ENCODE measurements at places on chromosomes 1 and 21. TPM values are rescaled to one million over a fixed set of nuclear protein-coding genes. Genes with fewer than 3 reads are reported as not detected.

DNA sequence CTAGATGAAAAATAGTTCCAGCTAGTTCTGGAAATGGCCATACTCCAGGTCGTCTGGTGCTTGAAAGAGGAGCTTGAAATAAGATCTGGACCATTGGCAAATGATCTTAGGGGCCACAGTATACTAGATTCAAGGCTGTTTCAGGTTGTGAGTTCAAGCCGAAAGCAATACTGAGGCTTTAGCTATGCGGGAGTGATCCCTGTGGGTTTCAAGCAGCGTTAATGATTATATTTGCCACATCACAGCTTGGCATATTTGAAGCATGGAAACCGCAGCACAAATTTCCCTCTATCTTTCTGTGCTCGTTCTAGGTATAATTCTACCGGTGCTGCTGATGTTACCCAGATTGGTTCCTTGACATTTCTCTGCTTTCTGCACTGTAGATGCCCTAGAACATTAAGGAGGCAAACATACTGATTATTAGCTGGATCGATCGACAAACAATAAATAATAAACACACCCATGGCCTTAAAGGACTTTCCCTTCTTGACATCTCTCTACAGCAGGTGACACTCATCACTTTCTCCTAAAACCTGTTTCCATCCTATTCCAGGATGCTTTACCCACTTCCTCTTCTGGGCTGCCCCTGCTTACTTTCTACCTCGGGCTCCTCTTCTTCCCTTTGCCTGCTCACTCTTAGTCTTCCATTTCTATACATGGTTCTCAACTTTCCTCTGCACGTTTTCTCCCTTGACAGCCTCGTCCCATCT is 40.6 kb upstream of the LYST start:
- no peak for DNase-seq
- H3K27me3 ChIP-seq: no peaks in the 10 kb centered on the region
- H3K4me1 ChIP-seq: peaks cover 6% of the 10 kb centered on the region

GRCh38 chr1:81345110-81345509 is 455.6 kb upstream of the ADGRL2 start:
- no peaks in the 10 kb centered on the region for H3K36me3 ChIP-seq
- H3K4me1 ChIP-seq: no peaks in the 10 kb centered on the region
- H3K27ac ChIP-seq: no peak overlapping the region
- DNase-seq: no peak
- no peak overlapping the region for H3K4me3 ChIP-seq

DNA sequence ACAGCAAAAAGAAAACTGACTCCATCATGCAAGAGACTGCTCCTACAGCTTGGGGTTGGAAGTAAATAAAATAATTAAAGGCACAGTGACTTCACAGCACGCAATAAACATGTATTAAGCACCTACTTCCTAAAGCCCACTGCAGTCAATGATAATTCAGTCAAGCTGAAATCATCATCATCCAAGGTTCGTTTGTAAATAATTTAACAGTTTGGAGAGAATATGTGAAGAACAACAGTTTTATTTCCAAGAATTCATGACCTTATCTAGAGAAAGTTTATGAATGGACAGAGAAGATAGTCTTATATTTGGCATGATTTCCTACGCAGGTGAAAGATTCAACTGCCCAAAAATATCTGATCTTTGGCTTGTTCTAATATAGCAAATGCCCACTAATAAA is 86.8 kb downstream of the SMYD3 start:
- peaks cover 12% of the 10 kb centered on the region for H3K4me1 ChIP-seq
- no peak for DNase-seq
- H3K4me3 ChIP-seq: no peak overlapping the region

DNA sequence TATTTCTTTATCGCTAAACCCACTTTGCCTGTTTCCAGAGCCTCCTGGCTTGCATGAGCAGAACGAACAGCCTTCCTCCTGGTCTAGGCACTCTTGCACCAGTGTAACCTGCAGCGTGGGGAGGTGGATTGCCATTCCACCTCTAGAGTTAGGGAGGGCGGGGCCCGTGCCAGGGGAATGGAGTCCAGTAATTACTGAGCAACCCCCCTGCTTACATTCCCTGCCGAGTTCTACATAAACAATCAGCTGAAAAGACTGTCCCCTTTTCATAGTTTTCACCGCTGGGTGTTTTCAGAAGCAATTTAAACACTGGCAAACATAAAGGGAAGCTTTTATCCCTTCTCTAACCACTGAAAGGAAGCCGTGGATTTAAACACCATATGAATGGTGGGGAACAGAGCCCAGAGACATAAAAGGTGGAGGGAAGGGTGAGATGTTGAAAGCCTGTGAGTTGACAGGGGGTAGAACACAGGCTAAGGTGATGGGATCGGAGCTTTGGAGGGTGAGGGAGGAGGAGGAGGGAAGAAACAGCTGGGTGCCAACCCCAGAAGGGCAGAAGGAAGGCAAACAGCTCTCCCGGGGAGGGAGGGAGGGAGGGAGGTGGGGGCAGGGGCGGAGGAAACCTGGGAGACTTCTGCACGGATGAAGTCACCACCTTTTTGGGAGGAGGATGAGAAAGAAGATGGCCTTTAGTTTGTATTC is 68.0 kb upstream of the WDR26 start:
- no peak overlapping the region for H3K4me3 ChIP-seq
- no peaks in the 10 kb centered on the region for H3K36me3 ChIP-seq
- H3K27ac ChIP-seq: no peak overlapping the region
- DNase-seq: no peak

DNA sequence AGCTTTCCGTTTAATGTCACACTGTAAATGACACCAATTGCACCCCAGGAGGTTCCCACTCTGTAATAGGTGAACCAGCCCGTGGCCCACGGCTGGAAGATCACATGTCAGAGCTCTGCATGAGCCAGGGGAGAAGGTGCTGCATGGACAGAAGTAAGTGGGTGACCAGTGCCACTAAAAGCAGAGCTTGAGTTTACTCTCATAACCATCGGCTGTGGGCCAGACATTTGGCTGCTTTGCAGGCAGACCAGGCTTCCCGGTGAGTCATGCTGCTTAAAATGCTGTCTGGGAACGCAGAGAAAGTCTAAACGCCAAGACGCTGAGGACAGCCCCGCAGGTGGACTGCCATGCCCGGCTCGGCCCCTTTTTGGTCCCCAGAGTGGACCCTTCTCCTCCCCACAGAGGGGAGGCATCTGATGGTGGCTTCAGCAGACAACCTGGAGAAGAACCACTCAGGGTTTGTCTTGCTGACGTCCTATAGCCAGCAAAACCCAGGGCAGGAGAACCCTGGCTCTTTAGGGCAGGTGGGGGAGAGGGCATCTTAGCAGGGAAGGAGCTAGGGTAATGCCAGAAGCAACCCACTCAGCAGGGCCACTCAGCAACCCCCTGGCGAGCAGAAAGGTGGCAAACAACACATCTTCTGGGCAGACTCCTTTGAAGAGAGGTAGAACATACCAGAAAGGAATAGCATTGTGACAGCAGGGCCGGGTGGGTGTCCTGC is 7.3 kb downstream of the KIAA2013 start:
- no peak overlapping the region for H3K4me3 ChIP-seq
- H3K4me1 ChIP-seq: peaks cover 36% of the 10 kb centered on the region
- peak overlapping the region; percentile 36 for H3K27ac ChIP-seq
- peaks cover 7% of the 10 kb centered on the region for H3K36me3 ChIP-seq

SLC2A5 gene
- 19.0 TPM for polyA plus RNA-seq

PTPN7 gene
- 22.7 TPM for polyA plus RNA-seq

GNAT2 gene
- polyA plus RNA-seq: not detected

GRCh38 chr1:201565771-201566528 is 27.0 kb downstream of the NAV1 start:
- no peak for DNase-seq
- H3K36me3 ChIP-seq: no peaks in the 10 kb centered on the region
- no peaks in the 10 kb centered on the region for H3K27me3 ChIP-seq
- H3K27ac ChIP-seq: no peak overlapping the region

DNA sequence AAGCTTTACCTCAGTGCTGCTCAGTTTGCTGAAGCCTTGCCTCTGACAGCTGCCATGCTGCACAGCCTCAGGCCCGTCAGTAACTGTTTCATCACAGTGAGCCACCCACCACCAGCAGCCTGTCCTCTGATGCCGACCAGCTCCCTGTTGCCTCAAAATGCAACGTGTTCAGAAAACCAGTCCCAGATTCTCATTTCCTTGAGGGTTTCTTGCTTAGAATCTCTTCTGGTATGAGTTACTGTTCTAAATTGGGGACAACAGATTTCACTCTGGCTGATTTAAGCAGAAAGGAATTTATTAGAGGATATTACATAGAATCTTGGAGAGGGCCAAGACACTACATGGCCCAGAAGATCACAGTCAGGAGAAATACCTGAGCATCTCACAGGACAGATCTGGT is 11.0 kb downstream of the UBL4B start:
- H3K27me3 ChIP-seq: peaks cover 49% of the 10 kb centered on the region
- H3K4me1 ChIP-seq: peaks cover 4% of the 10 kb centered on the region
- no peak overlapping the region for H3K27ac ChIP-seq

- DNase-seq: no peak
- peaks cover 23% of the 10 kb centered on the region for H3K4me1 ChIP-seq
- H3K27ac ChIP-seq: no peak overlapping the region
Observed at GRCh38 chr21:29423099-29423870, 124.6 kb downstream of the BACH1 start.

DNA sequence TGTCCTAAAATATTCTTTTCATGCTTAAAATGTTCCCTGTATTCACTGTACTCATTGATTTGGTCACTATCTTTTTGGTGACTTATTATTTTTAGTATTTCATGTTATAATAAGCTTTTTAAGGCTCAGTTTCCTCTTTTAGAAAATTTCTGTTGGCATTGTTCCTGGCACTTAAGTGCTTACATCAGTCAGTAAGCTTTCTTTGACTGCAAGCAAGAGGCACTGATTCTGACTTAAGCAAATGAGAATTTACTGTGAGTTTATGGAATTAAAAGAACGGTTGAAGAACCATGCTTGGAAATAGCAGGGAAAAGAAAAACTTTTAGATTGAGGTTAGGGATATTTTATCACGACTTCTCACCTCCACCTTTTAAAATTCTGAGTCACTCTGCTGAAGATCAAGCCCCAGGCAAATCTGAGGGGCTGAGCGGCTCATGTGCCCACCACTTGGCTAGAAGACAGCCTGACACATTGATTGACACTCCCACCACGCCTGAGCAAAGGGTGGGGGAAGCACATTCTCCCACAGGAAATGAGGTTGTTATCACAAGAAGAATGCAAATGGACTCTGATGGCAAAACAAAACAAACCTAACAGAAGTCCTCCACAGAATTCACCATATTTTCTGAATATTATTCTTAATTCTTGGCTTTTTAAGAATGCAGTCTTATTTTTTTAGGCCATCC is 102.8 kb downstream of the KCTD3 start:
- H3K36me3 ChIP-seq: no peaks in the 10 kb centered on the region
- H3K4me1 ChIP-seq: no peaks in the 10 kb centered on the region
- H3K27me3 ChIP-seq: no peaks in the 10 kb centered on the region

KIRREL1 gene
- not detected for polyA plus RNA-seq

ETNK2 gene
- not detected for polyA plus RNA-seq

All from naive B cell (primary cell).